ENCODE measurements at places on chromosomes 16 and 17.

DNA sequence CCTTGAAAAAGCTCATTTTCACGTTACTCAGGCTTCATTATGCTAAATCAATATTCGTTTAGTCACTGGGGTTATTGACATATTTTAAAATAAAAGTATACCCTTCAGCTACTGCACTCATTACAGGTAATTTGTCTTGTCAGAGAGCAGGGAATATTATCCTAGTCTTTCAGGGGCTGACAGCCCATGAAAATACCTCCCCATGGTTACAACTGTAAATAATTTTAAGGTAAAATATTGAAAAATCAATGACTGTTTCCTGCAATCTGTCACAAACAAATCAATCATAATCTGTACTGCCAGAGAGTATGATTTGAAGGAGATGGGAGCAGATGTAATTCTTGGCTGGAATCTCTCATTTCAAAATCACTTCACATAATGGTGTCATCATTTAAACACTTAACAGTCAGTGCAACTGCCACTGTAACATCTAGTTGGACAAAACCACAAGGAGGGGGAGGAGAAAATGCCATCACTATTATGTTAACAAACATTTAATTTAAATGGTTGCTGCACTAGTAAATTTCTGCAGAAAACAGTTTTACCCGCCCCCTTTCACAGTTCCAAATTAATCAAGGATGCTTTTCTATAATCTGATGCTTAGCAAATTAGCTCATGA lies 9.3 kb upstream of the IRX5 start:
- no peak for DNase-seq

GRCh38 chr17:72439893-72440502 lies 319.2 kb downstream of the SOX9 start:
- DNase-seq, result no peak

DNA sequence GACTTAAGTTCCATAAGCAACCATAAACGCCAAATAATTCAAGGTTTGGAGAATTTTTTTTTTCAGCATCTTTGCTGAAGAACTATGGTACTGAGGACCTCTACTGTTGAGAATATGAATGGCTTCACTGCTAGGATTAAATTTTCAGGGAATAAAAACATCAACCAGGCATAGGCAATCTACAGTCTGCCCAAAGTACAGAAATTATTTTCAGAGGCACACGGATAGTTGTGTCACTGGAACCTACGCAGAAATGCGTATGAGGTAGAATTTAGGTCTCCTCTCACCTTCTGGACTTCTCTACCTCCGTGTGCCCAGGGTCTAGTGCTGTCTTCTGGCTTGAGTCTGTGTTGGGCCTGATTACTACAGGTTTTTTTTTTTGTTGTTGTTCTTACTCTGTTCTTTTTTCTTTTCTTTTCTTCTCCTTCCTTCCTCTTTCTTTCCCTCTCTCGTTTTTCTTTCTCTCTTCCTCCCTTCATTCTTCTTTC lies 39.7 kb downstream of the NACA2 start:
- no peak for DNase-seq

GRCh38 chr17:82750241-82750908 lies 1.5 kb upstream of the TBCD start:
- DNase-seq, result no peak

- peak; percentile 63 for DNase-seq
Measured at GRCh38 chr17:45248132-45248957, 13.5 kb downstream of the SPATA32 start.

GRCh38 chr17:50240851-50241250 lies 33.4 kb upstream of the TMEM92 start:
- no peak for DNase-seq

DNA sequence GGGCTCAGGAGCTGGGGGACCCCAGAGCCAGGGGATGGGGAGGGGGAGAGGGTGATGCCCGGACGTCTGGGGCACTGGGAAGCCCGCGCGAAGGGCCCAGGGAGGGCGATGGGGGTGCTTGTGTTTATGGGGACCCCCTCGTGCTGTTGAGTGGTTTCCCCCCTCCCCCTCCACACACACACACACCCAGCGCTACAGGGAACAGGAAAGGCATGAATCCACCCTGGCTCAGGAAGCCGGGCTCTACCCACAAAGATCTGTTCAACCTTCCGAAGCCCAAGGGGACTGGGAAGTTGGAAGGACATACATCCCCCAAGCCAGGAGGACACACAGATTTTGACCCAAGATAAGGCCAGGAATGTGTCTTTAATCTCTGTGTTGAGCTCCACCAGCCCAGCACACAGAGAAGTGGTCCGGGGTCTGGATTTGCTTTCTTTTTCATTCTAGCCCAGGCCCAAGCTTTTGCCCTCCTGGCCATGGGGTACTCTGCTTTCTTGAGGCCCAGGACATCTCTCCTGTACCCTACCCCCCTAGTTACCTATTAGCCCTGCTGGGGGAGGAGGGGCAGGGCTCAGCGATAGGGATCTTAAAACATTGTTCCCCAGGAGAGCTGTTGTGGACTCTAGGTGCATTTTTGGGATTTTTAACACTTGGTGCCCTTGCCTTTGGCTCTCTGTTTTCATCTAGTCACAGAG lies 1.2 kb downstream of the UBALD2 start:
- DNase-seq, result no peak

DNA sequence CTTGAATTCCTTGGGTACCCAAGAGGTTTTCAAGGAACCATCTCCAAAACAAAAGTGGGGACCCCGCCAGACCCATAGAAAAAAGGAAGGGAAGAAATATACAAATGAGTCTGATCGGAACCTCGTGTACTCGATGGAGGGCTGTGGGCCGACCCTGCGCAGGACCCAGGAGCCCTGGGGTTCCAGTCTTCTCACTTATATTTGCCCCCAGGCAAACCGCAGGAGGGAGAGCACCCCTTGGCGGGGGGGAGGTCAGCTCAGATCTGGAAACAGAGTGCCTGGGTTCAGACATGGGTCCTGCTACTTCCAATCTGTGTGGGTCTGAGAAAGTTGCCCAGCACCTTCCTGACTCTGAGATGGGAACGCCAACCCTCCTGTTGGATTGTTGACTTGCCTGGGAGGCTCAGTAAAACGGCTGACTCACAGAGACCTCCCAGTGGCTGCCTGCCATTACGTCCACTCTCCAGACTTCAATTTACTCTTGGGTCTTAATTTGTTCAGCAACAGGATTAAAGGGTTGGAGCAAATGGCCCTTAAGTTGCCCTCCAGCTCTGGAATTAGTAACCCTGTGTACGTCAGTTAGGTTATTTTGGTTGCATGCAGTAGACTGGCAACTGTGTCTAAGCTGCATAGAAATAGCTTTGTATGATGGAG lies 24.9 kb upstream of the CACNG4 start:
- DNase-seq, result no peak

GRCh38 chr16:13982451-13982850 lies 62.5 kb downstream of the ERCC4 start:
- DNase-seq, result no peak

GRCh38 chr16:82013139-82013538 lies 1.9 kb upstream of the SDR42E1 start:
- no peak for DNase-seq

- DNase-seq, result no peak
Measured at GRCh38 chr16:4026854-4027253, 89.4 kb downstream of the ADCY9 start.

- DNase-seq, result no peak
Measured at GRCh38 chr16:50985733-50986132, 165.3 kb downstream of the SALL1 start.

- DNase-seq, result no peak
Measured at GRCh38 chr17:62672957-62673356, 45.5 kb downstream of the MRC2 start.

DNA sequence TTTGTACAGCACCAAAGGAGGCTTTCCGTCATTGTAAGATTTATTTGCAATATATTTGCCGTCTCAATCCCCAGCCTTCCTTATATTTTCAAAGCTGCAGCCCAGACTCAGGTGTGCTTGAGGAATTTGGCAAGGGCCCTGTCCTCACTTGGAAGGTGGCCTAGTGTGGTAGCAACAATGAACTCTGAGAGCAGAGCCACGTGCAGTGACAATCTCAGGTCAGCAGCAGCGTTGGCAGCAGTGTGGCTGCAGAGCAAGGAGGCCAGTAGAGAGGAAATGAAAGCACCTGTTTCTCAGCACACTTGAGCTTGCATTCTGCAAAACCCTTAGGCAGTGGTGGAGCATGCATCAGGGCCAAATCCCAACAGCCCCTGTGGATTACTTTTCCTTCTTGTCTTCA lies 613.5 kb downstream of the RBFOX1 start:
- no peak for DNase-seq

DNA sequence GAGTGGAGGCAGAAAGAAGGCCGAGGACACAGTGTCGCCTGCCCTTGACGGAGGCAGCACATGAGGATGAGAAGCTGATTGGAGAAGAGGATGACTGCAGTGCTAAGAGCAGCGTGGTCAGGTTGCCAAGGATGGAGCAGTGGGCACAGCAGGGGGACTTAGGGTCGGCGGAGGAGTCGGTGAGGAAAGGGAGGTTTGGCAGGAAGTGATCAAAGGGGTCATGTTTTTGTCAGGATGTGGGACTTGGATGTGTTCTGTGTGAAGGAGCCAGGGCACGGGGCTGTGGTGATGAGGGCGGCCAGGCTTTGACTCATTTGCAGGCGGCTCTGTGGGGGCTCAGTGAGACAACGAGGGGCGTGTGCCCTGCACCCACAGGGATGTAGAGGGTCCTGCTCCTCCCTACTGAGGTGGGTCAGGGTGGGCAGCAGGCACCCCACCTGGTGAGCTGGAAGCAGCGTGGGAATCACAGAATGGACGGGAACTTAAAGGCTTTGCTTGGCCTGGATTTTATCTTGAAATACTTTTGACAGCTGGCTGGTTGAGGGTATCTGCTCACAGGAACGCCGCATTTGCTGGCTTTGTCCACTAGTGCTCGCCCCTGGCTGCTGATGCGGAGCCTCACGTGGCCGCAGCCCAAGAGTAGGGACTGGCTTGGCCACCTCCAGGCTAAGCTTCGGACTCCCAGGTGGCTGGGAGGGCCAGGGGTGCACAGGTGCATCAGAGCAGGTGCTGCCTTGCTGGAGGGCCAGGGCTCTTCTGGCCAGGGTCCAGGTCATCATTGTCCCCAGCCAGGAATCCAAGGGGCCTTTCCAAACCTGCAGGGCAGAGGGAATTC lies 6.0 kb downstream of the MPG start:
- DNase-seq, result no peak

- DNase-seq, result no peak
Measured at GRCh38 chr16:31714903-31715504, 158.6 kb upstream of the ZNF267 start.

DNA sequence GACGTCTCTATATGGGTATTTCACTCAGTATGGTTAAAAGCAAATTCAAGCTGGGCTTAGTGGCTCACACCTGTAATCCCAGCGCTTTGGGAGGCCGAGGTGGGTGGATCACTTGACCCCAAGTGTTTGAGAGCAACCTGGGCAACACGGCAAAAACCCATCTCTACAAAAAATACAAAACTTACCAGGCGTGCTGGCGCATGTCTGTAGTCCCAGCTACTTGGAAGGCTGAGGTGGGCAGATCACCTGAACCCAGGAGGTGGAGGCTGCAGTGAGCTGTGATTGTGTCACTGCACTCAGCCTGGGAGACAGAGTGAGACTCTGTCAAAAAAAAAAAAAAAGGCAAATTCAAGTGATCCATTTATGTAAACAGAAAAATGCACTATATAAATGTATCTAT lies 1.3 kb upstream of the TNFRSF17 start:
- no peak for DNase-seq

DNA sequence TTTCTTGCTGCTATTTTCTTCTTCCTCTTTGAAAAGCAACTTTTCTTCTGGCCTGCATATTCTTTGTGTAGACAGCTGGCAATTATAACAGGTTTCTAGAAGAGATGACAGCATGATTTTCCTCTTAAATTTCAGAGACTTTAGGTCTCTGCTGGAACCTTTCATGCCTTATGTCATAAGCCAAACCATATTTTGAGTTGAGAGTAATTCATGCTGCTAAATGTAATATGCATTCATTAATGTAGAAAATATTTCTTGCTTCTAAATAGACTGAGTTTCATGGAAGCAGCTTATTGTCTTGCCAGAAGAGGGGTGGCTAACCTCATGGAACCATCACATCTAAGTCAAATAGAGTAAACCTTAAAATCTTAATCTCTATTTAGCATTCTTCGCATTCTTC lies 25.9 kb upstream of the ABCA9 start:
- DNase-seq, result no peak

DNA sequence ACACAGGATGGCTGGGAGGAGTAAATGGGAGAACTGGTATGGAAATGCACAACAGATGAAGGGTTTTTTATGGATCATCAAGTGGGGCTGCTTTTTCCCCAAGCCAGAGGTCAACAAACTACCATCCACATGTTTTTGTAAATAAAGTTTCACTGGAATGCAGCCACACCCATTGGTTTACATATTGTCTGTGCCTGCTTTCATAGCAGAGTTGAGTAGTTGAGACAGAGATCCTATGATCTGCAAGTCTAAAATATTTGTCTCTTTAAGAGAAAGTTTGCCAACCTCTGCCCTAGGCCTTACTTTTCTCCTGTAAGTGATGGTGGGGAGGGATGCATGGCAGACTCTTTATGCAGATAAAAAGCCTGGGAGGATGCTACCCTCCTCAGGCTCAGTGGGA lies 341.4 kb downstream of the CA10 start:
- DNase-seq, result no peak

DNA sequence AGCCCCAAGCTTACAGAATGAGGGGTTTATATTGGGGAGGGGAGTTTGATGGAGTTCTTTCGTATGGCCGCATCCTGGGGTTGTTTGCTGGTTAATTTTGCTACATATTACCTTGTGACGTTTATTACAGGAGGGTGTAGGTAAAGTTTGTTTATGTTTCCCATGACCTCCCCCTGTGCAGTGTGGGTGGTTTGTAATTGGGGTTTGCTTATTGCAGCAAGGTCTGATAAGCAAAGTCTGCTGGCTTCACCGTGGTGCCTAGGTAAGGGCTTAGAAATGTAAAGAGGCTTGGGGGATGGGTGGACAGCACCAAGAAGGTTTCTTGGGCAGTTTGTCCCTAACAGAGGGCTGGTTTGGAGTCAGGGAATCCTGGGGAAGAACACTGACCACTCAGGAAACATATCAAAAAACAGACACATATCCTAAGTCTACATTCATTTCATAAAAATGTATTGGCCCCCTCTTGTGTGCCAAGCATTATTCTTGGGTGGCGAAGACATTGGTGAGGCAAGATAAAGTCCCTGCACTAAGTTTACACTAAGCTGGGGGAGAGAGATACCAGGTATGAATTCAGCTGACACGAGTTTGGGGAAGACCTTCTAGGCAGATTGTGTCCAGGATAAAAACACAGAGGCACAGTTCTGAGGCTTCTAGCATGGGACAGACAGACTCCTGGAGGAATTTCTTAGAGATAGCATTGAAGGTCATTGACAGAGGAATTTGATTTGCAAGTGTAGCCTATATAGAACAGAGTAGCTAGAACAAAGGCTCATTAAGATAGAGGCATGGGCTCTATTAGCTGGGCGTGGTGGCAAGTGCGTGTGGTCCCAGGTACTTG lies 9.5 kb downstream of the ZNF764 start:
- no peak for DNase-seq

Measured in activated B cell treated with CpG ODN at 0.5 μM for 24 hours (primary cell).